SHP77 (cell line): ENCODE measurements at places on chromosomes 6 and 20.
A peak's percentile ranks its signal among the peaks of the same experiment; 100 is the strongest.

DNA sequence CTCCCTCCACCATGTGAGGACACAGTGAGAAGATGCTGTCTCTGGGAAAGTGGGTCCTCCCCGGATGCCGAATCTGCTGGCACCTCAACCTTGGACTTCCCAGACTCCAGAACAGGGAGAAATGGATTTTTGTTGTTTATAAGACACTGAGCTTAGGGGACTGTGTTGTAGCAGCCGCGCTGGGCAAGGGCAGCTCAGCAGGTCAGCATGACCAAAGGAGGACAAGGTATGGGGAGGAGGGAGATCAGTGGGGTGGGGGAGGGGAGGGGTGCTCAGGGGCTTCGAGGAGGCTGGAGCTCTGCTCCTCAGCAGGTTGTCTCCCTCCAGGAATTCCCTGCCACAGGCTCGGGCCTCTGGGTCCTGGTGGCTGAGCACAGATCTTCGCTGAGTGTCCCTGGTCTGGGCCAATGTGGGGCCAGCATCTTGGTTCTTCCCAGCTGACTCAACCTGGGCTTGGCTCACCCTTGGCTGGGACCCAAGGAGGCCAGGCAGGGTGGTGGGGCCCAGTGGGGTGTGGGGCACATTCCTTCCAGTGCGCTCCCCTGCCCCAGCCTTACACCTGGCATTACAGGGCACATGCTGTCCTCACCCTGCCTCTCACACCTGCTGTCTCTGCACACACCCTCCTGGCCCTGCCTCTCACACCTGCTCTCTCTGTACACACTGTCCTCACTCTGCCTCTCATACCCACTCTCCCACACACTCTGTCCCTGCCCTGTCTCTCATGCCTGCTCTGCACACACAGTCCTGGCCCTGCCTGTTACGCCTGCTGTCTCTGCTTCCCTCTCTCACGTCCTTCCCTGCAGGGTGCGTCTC, 107.3 kb downstream of the SYCP2 start:
- DNase-seq = peak; percentile 96

DNA sequence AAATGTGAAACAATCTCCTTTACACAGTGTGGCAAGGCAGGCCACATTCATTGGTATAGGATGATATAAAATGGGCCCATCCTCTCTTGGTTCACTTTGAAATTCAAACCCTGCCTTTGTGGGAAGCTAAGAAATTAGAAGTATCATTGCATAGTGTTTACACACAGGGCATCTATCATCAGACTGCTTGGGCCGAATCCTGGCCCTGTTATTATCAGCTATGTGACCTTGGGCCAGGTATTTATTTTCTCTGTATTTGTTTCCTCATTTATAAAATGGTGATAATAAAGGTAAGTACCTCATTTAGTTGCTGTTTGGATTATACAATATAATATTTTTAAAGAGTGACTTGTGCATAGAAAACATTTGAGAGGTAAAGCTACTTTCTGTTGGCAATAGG, 45.5 kb downstream of the PTPRK start:
- no peak for DNase-seq

DNA sequence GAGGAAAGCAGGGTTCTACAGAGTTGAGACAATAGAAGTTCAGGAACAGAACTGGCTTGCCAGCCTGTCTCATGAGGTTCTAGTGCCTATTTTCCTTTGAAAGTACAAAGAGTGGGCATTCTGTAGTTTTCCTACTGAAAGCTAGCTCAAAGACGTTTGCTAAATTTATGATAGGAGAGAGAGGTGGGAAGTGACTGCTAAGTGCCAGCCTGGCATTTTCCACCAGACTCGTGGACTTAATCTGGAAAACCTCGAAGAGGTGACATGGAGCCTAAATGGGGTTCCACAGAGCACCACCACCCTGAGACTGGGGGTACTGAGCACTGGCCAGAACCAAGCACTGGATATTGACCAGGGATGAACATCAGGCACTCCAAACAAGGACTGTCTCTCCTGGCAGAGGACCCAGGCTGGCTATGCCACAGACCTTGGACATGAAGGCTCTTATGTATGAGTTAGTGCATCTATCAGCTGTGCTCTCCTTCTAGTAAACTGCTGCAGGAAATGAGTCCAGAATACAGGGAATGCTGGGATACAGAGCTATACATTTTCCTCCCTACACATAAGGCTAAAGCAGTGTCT, 7.1 kb downstream of the PEX6 start:
- no peak for DNase-seq

GRCh38 chr6:139961190-139961589, 586.7 kb upstream of the CITED2 start:
- DNase-seq = no peak

DNA sequence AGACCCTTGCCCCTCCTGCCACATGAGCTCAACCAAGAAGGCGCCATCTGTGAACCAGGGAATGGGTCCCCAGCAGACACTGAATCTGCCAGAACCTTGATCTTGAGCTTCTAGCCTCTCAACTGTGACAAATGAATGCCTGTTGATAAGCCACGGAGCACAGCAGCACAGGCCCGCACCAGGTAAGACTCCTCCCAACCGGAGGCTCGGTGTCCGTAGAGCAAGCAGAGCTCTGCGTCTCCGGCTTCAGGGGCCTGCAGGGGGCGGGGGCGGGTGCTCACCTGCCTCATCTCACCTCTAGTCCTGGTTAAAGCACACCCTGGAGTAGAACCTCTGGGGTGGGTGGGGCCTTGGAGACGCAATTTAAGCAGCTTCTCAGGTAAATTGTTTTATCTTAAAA, 122.7 kb downstream of the SMOC2 start:
- no peak for DNase-seq

DNA sequence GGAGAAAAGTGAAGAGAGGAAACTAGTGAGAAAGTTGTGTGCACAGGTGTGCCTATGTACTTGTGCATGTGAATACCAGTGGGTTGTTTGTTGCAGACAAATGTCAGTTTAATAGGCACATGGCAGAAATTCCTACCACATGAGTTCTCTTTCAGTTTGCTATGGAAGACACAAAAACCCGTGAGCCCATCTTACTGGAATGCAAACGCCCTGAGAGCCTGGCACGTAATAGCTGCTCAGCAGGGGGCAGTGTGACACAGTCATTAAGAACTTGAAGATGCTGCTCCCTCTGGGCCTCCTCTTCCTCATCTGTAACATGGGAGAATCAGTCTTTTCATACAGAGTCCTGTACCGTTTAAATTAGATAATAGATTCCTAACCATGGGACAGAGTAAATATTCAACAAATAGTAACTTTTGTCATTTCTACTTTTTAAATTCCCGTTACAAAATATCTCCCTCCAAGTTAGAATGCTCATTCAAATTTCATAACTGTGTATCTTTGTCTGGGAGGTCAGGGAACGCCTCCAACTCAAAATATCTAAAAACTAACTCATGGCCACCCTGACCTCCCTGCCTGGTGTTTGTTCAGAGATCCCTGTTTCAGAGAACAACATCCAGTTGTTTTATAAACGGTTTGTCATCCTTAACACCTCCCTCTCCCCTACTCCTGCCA, 802.9 kb downstream of the MAFB start:
- DNase-seq = peak; percentile 24

DNA sequence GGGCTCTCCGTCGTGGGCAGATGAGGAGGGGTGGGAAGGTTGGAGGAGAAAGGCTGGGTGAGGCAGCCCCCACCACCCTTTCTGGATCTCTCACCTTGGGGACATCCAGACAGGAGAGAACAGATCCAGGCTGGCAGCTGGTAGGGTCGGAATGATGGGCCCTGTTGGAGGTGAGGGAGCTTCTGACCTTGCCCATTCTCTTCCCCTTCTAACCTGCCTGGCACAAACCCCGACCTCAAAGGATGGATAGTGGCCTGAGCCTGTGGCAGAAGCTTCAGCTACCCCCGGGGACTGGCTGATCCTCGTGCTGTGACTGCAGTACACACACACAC, 6.0 kb upstream of the NPBWR2 start:
- no peak for DNase-seq

DNA sequence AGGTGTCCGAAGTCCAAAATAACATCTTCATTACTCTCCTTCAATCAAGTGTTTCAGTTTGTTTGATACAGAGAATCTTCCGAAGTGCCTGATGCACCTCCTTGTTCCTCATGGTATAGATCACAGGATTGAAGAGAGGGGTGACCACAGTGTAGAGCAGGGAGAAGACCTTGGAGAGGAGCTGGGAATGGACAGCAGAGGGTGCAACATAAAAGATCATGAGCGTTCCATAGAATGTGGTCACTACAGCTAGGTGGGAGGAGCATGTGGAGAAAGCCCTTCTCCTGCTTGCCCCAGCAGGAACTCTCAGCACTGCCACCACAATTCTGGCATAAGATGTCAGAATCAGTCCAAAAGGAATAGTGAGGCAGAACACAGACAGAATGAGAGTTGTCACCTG, 11.9 kb downstream of the OR12D1 start:
- DNase-seq = no peak

- no peak for DNase-seq
Measured at GRCh38 chr20:62111148-62111547, 11.1 kb upstream of the LSM14B start.

DNA sequence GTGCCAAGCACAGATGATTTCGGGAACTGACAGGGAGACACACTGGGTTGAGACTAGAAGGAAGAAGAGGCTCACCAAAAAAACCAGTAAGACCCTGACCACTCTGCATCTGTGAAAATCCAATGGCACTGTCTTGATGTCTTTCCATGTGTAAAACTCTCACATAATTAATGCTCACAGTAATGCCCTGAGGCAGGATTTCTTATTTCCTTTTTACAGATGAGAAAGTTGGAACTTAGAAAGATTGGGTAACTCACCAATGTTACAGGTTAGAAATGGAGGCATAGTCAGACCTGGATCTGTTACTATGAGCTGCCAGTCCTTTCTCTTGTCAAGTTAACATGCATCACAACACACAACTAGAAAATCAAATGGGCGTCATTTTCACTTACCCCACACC, 151.0 kb upstream of the MCHR2 start:
- DNase-seq = no peak

DNA sequence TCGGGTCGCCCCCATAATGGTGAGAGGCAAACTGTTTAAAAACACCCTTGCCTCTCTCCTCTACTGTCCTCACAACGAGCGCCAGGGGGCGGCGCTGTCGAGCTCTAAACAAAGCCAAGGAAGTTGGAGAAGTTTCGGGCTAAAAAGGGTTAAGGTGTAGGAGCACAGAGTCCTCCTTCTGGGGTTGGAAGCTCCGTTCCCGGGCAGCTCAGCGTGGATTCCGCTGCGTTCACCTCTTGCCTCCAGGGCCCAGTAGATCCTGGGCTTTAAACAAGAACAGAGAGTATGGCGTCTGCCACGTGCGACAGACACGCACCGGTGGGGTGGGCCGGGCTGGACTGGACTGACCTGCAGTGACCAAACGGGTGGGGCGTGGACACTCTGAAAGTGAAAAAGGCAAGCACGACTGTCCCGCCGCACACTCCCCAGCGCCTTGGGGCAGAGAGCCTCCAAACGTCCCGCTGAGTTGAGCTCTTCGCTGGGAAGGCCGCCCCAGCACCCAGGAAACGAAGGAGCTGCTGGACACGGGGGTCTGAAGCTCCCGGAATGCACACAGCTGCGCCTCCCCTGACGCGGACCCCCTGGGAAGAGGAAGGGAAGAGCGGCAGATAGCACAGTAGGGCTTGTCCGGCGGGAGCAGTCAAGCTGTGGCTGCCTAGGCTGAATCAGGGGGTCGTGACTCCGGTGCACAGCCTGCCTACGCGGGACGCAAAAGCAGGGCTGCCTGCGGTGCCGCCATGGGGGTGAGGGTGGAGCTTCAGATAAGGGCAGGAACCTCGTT, 1.6 kb upstream of the THBD start:
- DNase-seq = peak; percentile 25

- DNase-seq = no peak
Measured at GRCh38 chr20:1212023-1212422, 8.8 kb downstream of the C20orf202 start.

- no peak for DNase-seq
Measured at GRCh38 chr6:148388521-148388920, 45.9 kb downstream of the SASH1 start.

DNA sequence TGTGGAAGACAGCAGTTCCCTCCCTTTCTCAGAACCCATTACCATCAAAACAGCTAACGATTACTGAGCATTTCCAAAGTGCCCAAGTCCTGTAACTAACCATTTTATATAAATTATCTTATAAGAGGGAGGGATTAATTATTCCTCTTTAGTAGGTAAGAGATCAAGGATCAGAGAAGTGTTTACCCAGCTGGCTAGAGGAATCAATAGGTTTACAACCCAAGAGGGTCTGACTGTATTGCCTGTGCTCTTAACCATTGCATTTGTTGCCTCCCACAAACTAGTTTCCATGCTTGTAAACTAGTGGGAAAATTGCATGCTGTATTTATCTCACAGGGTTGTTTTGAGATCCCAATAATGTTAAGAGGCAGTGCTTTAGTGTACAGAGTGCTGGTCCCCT, 3.7 kb upstream of the DBNDD2 start:
- DNase-seq = no peak

- no peak for DNase-seq
Measured at GRCh38 chr6:135475292-135475886, 22.2 kb downstream of the AHI1 start.

- DNase-seq = no peak
Measured at GRCh38 chr6:44161997-44162338, 3.3 kb downstream of the CAPN11 start.

- DNase-seq = no peak
Measured at GRCh38 chr20:60294632-60295031, 336.4 kb downstream of the CDH26 start.

- DNase-seq = no peak
Measured at GRCh38 chr20:5171064-5171789, 44.4 kb downstream of the CDS2 start.

GRCh38 chr6:116106146-116106545, 5.5 kb downstream of the NT5DC1 start:
- DNase-seq = no peak

- DNase-seq = no peak
Measured at GRCh38 chr6:64714073-64714472, 993.0 kb downstream of the EYS start.

GRCh38 chr20:2320813-2321658, 25.2 kb downstream of the TGM3 start:
- DNase-seq = no peak

GRCh38 chr20:63116412-63117106, 99.4 kb downstream of the YTHDF1 start:
- no peak for DNase-seq

GRCh38 chr20:1764136-1765033, 106.8 kb upstream of the SIRPG start:
- peak; percentile 83 for DNase-seq

DNA sequence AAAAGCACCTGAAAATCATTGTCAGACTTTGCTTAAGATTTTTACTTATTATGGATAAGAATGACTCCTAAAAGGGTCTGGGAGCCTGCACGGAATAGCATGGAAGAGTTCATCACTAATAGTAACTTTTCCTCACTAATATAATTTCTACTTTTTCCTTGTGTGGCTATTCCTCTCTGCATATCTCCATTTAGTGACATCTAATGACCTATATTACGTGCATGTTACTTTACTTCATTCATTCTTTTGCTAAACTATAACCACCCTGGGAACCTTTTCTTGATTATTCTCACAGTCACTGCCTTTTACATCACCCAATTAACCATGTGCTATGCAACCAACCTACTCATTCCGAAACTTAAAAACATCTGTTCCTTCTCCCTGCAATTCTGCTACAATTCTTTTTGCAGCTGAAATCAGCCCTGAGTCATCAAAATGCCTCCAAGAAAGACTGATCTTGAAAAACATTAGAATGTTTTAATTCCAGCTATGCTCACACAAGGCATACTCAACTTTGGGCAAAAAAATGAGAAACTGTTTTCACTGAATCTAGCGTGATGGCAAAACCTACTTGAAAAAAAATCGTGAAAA, 313.3 kb downstream of the RNGTT start:
- DNase-seq = no peak
